Heart left ventricle (tissue), 16 donors: ENCODE measurements at places on chromosomes 3 and 15. TPM values are rescaled to one million over a fixed set of nuclear protein-coding genes. Genes with fewer than 3 reads are reported as not detected.

DNA sequence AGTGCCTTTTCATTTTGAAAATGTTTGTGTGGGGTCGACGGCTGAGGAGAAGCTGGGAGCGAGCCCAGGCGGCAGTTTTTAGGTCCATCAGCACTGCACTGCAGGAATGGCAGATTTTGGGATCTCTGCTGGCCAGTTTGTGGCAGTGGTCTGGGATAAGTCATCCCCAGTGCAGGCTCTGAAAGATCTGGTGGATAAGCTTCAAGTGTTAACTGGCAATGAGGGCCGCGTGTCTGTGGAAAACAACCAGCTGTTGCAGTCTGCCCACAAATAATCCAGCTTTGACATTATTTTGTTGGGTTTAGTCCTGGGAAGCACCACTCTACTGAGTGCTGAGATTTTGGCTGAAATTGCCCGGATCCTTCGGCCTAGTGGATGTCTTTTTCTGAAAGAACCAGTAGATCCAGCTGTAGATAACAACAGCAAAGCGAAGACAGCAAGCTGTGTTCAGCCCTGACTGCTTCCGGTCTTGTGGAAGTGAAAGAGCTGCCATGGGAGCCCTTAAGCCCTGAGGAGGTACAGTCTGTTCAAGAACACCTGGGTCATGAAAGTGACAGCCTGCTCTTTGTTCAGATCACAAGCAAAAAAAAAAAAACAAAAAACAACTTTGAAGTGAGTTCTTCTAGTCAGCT, 13.1 kb upstream of the ANP32A start:
- peaks cover 5% of the 10 kb centered on the region for H3K27me3 ChIP-seq
- DNase-seq = no peak
- no peak overlapping the region for H3K4me3 ChIP-seq
- H3K27ac ChIP-seq = no peak overlapping the region

DNA sequence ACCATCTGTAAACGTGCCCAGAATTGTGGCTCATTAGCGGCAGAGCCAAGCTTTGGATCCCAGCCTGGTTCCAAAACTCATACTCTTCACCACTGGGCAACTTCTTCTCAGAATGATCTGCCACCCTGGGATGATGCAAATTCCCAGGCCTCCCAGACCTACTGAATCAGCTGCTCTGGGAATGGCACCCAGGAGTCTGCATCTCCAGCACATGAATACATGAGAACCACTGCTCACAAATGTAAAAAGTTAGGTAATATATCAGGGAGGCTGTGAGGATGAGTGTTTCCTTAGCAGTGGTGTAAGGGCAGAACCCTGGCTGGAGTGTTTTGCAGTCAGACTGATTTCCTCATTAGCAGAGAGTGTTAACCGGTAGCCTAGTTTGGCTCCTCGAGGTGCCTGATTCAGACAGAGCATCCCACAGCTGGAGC, 94.2 kb downstream of the LIPC start:
- no peaks in the 10 kb centered on the region for H3K27me3 ChIP-seq
- DNase-seq = no peak

GRCh38 chr15:97759363-97759762, 201.1 kb upstream of the ARRDC4 start:
- H3K36me3 ChIP-seq = no peaks in the 10 kb centered on the region
- no peak overlapping the region for H3K27ac ChIP-seq
- no peaks in the 10 kb centered on the region for H3K4me1 ChIP-seq
- H3K27me3 ChIP-seq = peaks cover 3% of the 10 kb centered on the region
- no peak for DNase-seq

GRCh38 chr15:67165254-67166253, 88.9 kb downstream of the AAGAB start:
- peaks cover 46% of the 10 kb centered on the region for H3K36me3 ChIP-seq
- peaks cover 3% of the 10 kb centered on the region for H3K4me1 ChIP-seq
- peak; percentile 66 for DNase-seq
- H3K27me3 ChIP-seq = no peaks in the 10 kb centered on the region

GRCh38 chr3:111548756-111549155, 6.8 kb downstream of the CD96 start:
- no peaks in the 10 kb centered on the region for H3K36me3 ChIP-seq
- H3K27me3 ChIP-seq = no peaks in the 10 kb centered on the region
- H3K27ac ChIP-seq = no peak overlapping the region
- no peak overlapping the region for H3K4me3 ChIP-seq

- H3K27me3 ChIP-seq = no peaks in the 10 kb centered on the region
- no peak overlapping the region for H3K4me3 ChIP-seq
- DNase-seq = no peak
- no peak overlapping the region for H3K27ac ChIP-seq
- no peaks in the 10 kb centered on the region for H3K4me1 ChIP-seq
These were observed 29.4 kb upstream of the GRIP2 start for GRCh38 chr3:14569474-14570000.

DNA sequence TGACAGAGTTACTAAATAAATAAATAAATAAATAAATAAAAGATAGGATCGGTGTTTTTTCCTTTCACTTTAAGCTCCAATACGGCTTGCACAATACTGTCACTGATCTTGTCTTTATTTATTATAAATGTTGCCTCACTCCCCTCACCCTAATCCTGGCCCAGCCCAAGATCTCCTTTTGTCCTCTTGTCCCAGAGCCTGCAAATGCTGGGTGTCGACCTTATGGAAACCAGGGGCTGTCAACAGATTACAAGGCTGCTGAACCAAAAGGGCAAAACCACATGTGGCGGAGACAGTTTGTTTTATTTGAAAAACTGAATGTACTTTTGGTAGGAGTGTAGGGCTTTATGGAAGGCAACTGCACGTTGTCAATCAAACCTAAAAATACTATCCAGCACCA, 75.9 kb downstream of the RFTN1 start:
- peaks cover 41% of the 10 kb centered on the region for H3K4me1 ChIP-seq
- H3K4me3 ChIP-seq = no peak overlapping the region
- H3K27ac ChIP-seq = no peak overlapping the region
- H3K27me3 ChIP-seq = no peaks in the 10 kb centered on the region
- DNase-seq = peak; percentile 38

- H3K36me3 ChIP-seq = peaks cover 16% of the 10 kb centered on the region
- no peaks in the 10 kb centered on the region for H3K27me3 ChIP-seq
- H3K4me3 ChIP-seq = peak overlapping the region; percentile 73
- peak overlapping the region; percentile 66 for H3K27ac ChIP-seq
- H3K4me1 ChIP-seq = peaks cover 41% of the 10 kb centered on the region
- DNase-seq = peak; percentile 28
These were observed 750 bp downstream of the SLC33A1 start for GRCh38 chr3:155853214-155854140.

DNA sequence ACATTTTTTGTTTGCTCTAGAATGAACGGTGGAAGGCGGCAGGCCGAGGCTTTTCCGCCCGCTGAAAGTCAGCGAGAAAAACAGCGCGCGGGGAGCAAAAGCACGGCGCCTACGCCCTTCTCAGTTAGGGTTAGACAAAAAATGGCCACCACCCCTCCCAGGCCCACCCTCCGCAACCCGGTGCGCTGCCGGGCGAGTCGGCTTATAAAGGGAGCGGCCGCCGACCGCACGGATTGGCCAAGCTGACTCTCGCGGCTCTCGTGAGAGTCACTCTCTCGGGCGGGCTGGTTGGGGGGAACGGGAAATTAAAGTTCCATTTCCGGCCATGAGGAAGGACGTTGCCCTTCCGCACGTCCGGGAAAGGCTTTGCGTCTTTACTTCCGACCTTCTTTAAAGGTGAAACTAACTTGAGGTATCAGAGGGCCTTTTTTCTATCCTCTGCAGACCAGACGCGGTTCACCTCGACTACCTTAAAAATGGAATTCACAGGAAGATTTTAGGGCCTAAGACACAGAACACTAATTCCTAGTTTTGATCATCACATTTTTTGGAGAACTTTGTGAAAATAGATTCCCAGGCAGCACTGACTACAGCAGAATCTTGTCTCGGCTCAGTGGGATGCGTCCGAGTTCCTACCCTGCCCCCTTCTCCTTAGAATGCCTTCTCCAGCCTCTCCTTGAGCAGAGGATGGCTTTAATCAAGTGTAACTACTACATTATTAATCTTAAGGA, at the start of gene TERC:
TSS of gene TERC (minus strand) at position 179 of the 731 bp plus-strand sequence.
- peak; percentile 95 for DNase-seq
- H3K4me1 ChIP-seq = peaks cover 9% of the 10 kb centered on the region
- peak within 1 kb of the TSS; percentile 72 for H3K4me3 ChIP-seq
- H3K27ac ChIP-seq = peak within 1 kb of the TSS; percentile 97
- H3K36me3 ChIP-seq = no peaks in the 10 kb centered on the region

ATP13A5 gene
- total RNA-seq = not detected

LRTM1 gene
- total RNA-seq = not detected

GRIP2 gene
- total RNA-seq = 28.7 TPM

LYZL4 gene
- not detected for total RNA-seq
